Suppressor macrophage treated with lipopolysaccharide for 4 hours (primary cell): ENCODE measurements at places on chromosomes 3 and 15.

- no peak for DNase-seq
These were observed 52.7 kb downstream of the RARB start for GRCh38 chr3:25480811-25481210.

- DNase-seq, result no peak
These were observed 3.8 kb downstream of the CALML4 start for GRCh38 chr15:68201153-68201878.

DNA sequence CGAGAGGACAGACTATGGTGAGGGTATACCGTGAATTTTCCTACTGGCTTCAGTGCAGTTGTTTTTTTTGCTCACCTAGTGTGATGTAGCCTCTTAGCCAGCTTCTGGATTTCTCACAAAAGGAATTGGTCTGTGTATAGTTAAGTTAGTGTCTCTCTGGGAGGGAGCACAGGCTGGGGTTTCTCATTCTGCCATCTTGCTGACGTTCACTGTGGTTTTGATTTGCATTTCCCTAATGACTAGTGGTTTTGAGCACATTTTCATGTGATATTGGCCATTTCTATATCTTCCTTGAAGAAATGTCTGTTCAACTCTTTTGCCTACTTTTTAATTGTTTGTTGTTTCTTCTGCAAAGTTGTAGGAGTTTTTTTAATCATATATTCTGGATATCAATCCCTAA is 2.2 kb upstream of the CD86 start:
- peak; percentile 65 for DNase-seq

DNA sequence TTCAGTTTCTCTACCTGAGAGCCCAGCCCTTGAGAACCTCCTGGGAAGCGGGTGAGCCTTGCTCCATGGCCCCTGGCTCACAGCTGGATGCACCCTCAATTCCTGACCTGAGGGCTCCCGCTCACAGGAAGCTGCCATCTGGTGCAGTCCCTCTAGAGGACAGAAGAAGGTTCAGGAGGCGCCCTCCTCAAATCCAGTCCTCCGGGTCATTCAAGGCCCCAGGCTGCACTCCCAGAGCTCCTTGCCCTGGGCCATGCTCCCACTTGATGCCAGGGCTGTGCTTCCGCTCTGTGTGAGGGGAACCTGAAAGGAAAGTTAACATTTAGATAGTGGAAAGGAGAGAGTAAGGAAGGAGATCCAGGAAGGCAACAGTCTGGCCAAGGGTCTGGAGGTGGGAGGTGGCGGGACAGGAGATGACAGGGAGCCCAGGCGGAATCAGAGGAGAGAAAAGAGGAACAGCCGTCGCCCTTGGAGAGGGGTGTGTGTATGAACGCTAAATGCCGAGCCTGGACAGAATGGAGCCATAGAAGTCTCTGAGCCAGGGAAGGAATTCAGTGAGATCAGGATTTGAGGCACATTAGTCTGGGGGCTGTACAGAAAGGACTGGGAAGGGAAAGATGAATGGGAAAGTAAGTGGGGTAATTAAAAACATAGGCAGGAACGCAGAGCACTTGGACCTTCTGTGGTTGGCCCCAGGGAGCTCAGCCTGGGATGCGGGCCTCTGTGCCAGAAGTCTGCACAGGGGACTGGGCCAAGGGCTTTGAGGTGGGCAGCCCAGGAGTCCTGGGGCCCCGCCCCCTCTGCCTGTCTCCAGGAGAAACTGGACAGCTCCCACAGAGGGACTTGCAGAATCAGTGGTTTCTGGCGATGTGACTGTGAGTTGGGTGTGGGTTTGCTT is 26.1 kb downstream of the TBC1D21 start:
- DNase-seq, result no peak

DNA sequence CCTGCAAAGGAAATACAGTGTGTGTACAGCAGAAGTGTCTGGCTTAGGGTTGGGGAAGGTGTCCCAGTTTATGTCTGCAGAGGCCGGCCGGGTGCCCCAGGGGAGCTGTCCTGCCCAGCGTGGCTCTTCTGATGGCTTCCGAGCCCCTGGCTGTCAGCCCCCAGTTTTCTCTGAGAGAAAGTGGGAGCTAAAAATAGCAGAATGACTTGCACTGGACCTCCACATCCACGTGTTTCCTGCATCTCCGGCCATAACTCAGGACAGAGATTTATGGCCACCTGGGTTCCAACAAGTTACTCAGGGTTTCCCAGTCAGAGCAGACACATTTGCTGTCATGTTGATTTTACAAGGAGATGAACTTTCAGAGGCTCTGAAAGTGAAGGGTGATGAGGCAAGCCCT is 192.0 kb downstream of the ATP10A start:
- no peak for DNase-seq

GRCh38 chr3:129481766-129482332 is 41.8 kb downstream of the IFT122 start:
- DNase-seq, result no peak

DNA sequence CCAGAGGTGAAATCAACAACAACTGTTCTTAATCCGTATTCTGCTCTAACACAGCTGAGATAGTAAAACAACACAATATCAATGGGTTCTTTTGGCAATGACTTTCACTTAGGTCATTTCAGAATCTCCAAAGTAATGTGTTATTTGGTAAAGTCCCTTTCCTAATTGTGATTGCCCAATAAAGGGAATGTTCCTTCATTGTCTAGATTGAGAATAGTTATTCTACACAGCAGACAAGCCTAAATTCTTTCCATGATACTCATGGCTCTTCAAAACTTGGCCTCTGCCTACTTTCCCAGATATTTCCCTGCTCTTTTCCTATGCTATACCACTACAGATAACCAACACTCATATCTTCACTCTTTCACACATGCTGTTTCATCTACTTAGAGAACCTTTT is 219.8 kb downstream of the FMN1 start:
- no peak for DNase-seq

DNA sequence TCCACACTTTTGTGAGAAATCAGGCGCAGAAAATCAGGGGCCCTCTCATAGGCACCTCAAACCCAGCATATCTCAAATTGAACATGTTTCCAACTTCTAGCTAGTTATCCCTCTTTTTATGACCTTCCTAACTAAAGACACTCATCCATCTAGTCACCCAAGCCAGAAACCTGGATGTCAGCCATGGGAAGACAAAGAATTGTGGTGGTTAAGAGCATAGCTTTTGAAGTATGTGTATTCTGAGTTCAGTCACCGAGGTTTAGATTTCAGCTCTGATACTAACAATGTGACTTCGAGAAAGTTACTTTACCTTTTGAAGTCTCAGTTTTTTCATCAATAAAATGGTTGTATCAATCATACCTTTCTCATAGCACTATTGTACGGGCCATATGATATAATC is 495.5 kb downstream of the NLGN1 start:
- DNase-seq, result no peak

DNA sequence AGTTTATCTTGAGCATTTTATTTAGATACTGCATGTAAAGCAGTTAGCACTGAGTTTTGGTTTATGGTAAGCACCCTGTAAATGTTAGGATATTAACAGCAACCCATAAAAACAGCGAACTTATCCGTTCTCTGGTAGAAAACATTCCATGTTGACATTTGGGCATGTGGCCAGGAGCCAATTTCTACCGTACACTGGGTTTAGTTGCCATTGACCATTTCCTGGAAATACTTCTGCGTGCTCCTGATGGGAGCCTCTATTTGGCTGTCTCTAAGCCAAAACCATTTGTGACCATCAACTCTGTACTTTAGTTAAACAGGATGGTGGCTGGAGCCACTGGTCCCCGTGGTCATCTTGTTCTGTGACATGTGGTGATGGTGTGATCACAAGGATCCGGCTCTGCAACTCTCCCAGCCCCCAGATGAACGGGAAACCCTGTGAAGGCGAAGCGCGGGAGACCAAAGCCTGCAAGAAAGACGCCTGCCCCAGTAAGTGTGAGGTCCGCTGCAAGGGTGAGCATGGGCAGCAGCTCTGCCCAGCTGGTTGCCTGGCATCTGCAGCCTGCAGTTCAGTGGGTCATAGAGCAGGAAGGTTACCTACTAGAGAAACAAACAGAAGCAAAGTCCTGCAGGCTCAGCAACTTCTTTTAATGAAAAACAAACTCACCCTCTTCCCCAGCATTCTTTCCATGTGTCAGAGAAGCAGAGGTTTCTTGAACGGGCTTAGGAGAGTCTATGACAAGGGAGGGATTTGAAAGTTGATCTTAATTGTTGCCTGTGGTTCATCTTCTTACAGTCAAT is 7.1 kb downstream of the THBS1 start:
- DNase-seq, result no peak

DNA sequence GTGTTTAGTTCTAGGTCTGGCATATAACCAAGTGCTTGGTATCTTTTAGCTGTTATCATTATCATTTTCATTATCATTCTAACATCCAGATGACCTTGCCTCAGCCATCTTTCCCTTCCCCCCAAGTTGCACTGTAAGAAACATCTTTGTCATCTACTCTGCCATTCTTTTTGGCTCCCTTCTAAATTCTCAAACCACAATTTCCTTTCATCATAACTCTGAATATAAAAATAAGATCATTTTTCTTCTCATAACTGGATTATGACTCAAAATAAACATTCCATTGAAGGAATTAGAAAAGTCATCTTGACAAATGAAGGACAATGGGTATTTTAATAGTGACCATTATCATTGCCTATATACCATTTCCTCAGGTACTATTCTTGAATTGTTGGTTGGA is 786.2 kb downstream of the AGBL1 start:
- no peak for DNase-seq

DNA sequence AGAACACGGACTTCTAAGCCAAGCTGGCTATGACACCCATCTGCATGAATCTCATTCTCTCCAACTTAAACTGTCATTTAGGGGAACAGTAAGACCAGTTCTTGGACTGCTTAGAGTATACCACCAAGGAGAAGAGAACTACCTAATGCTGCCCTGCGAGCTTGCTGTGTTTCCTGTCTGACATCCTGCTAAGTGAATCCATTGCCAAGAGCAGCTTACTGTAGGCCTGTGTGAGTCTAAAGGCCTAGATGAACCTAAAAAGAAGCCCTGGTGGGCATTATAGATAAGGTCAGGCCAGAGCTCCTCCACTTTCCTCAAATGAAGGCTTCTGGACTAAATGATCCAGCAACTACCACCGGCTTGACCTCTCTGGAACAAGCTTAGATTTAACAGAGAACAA is 15.0 kb downstream of the LZTFL1 start:
- no peak for DNase-seq

GRCh38 chr3:53941950-53942349 is 50.3 kb upstream of the SELENOK start:
- DNase-seq, result no peak

DNA sequence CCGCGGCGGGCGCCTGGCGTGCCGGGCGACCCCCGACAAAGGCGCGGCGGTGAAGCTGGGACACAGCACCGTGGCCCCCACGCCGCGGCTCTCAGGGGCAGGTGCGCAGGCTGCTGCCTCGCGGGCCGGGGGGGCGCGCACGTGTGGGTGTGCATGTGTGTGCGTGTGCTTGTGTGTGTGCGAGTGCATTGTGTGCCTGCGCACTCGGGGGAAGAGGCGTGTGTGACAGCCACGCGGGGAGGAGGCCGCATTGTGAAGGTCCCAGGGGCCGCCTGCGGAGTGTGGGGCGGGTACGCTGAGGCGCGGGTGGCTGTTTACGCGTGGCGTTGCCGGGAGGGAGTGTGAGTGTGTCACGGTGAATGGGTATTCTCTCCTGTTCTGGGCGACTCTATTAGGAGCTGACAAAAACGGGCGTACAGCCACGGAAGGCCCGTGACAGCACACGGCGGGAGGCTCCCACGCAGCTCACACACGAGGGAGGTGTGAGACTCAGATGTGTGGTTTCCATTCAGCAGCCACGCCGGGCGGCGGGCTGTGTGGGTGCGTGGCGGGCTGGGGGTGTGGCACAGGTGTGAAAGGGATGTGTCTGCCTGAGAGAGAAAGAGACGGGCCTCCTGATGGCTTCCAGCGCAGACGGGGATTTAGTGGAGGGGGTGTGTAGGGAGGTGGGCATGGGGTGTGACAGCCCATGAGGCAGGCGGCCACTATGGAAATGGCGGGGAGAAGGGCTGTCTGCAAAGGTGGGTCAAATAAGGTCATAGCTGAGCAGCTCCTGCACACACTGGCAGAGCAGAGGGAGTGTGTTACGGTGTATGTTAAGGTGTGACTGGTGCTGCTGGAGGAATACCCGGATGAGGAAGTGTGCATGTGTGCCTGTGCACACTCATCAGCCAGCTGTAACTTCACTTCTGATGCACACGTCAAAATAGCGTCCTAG is 750 bp downstream of the PODXL2 start:
- DNase-seq, result no peak

GRCh38 chr3:40086890-40087883 is 222.3 kb upstream of the EIF1B start:
- no peak for DNase-seq

GRCh38 chr15:60394689-60395097 is 3.1 kb downstream of the ANXA2 start:
- DNase-seq, result peak; percentile 63
